ENCODE measurements at places on chromosomes 5 and 9.

DNA sequence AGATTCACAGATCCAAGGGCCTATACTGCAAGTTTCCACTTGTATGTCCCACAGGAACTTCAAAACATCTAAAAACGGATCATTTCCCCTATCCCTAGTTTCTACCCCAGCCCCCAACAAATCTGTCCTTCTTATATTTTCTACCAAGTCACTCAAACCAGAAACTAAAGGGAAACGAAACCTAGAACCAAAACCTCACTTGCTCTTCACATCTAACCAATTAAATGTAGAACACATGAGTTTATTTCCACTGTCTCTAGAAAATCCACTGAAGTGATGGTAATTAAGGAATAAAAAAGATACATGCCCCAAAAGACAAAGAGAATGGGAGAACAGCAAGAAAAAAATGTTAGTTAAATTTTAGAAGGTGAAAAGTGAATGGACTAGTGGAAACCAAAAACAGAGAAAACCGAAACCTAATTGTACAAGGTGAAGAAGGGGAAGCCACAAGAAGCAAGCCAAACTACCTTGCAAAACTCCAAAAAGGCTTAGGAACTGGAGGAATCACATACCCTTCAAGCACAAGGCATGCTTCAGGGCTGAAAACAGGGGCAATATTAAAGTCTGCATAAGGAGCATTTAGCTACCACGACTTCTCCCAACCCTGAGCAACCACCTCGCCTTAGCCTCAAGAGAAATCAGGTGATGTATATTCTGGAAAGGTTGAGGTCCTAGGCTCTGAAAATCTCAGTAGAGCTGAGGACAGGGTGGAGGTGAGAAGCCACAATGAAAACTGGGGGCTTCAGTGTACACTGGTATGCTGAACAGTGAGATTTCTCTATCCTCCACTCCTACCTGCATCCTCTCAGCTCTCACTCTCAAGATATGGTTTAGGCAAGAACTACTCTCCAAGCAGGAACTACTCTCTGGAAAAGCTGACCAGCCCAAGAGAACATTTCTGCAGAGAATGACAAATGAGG lies 11.1 kb downstream of the SMU1 start:
- no peak for DNase-seq

DNA sequence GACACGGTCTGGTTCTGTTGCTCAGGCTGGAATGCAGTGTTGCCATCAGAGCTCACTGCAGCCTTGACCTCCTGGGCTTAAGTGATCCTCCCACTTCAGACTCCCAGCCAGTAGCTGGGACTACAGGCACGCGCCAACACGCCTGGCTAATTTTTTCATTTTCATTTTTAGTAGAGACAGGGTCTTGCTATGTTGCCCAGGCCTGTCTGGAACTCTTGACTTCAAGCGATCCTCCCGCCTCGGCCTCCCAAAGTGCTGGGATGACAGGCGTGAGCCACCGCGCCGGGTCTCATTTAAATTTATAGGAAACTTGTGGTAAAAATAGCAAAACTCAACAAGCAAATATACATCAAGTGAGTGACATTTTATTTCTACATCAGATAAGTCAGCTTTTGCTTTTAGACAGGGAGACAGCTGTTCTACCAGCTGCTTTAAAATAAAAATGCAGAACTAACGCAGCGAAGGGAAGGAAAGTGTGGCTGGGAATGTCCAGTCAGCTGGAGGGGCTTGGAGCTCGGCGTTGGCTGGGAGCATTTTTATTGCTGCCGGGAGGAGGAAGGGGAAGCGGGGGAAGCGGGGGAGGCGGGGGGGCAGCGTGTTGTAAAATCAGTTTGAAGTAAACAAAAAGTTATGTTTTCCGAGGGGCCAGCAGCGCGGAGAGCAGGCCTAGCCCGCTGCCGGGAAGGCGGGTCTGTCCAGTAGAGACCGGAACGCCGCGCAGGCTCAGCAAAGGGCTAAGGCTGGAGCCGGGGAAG lies 707 bp upstream of the ZFYVE16 start:
- DNase-seq: no peak

DNA sequence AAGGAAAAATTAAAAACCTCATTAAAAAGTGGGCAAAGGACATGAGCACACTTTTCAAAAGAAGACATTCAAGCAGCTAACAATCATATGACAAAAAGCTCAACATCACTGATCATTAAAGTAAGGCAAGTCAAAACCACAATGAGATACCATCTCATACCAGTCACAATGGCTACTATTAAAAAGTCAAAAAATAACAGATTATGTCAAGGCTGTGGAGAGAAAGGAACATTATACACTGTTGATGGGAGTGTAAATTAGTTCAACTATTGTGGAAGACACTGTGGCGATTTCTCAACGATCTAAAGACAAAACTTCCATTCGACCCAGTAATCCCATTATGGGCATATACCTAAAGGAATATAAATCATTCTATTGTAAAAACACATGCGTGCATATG lies 35.8 kb downstream of the HINT1 start:
- DNase-seq: no peak

- DNase-seq: no peak
Measured at GRCh38 chr5:58202941-58203444, 256.9 kb downstream of the PLK2 start.

DNA sequence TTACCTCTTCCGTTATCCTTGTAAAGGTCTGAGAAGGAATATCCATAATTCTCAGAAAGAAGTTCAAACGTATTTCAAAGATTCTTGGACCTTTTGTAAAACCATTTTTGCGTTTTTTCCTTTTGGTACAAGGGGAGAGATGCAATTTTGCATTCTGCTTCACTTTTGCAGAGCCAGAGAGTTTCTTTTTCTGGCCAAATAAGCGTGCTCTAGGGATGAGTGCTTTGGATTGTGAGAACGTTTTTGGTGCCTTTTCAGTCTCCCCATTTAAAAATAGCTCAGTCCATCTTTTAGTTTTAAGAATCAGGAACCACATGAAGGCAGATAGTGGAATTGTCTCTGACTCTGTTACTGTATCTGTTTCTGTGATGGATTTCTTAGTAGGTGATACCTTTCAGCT lies 1.5 kb downstream of the ARHGAP26 start:
- DNase-seq: no peak
